ENCODE measurements at places on chromosomes 11 and 22. TPM values are rescaled to one million over a fixed set of nuclear protein-coding genes. Genes with fewer than 3 reads are reported as not detected.

- no peak for DNase-seq
These were observed 31.5 kb downstream of the CD44 start for GRCh38 chr11:35170503-35170902.

DNA sequence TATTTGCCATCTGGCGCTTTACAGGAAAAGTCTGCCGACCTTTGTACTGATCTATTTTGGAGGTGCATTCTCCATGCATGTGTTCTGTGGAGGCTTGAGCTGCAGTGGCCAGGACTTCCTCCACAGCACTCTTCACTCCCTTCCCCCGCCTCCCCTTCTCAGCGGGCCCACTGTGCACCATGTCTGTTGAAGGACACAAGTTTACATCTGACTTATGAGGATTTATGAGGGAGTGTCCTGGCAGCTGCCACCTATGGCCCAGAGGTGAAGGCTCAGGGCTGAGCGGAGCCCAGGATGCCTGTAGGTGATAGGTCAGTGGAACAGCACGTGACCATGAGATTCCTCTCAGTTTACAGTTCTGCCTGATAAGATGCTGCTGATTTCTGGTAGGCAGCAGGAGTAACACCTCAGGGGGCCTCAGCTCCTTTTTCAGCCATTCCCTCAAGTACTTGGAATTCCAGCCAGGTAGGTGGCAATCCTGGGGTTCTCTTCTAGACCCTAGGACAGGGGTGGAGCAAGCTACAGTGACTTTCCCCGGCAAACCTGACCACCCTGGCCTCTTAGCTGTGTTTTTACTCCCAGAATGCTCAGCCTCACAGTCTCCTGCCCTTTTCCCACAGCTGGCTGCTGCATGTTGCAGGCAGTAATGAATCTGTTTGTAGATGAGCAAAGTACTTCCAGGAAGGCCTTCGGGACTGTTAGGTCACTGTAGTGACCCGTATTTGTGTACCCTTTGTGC, 59.9 kb downstream of the PPFIBP2 start:
- DNase-seq, result no peak

Gene CSF2RB
- 10.1 TPM for total RNA-seq

GRCh38 chr22:24982301-24983056, 30.0 kb downstream of the KIAA1671 start:
- DNase-seq, result no peak

All from sciatic nerve (tissue), 2 donors.